ENCODE measurements at places on chromosomes 12 and 14.

DNA sequence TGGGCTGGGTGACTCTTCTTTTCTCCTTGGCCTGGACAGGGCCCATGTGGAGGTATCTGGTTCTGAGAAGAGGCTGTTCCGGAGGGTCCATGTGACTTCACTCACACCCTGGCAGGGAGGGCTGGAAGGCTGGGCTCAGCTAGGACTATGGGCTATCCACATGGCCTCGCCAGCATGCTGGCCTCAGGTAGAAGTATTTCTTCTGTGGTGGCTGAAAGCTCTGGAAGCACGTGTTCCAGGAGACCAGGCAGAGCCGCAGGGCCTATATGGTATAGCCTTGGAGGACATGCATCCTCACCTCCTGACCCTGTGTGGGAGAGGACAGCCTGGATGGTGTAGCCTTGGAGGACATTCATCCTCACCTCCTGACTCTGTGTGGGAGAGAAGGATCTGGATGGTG lies 38.2 kb upstream of the FZD10 start:
- DNase-seq = no peak

DNA sequence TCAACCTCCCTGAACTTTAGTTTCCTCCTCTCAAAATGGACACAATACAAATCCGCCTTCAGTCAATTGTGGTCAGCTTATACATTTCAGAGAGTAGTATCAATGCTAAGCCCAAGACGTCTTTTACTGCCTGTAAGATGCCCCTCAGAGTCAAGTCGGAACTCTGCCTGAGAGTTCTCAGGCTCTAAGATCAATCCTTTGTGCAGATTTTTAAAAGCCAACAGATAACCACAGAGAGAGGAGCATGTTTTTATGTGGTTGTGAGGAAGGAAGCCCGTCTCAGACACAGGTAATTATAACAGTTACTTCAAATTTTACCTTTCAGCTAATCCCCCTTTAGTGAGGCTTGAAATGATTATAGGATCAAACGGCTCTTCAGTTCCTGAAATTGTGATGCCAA lies 91.6 kb downstream of the HELB start:
- DNase-seq = no peak

GRCh38 chr12:58425481-58426392 lies 484.4 kb downstream of the ATP23 start:
- DNase-seq = peak; percentile 46

GRCh38 chr12:123118497-123118896 lies 32.4 kb downstream of the PITPNM2 start:
- DNase-seq = no peak

DNA sequence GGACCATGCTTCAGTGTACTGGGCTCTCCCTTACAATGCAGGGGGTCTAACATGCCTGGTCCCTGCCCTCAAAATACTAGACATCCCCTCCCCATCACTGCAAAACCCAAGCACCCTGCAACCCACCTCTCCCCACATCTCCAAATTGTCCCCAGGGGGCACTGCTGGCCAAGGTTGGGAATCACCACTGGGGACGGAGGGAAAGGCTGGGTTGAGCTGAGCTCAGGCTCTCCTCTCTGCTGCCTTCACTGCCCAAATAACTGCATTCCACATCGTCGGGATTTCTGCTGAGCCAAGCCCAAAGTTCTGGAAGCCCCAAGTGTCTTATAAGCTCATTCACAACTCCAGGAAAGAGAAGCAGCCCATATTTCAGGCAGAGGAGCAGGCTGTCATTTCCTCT lies 69.6 kb downstream of the NT5DC3 start:
- DNase-seq = peak; percentile 43

DNA sequence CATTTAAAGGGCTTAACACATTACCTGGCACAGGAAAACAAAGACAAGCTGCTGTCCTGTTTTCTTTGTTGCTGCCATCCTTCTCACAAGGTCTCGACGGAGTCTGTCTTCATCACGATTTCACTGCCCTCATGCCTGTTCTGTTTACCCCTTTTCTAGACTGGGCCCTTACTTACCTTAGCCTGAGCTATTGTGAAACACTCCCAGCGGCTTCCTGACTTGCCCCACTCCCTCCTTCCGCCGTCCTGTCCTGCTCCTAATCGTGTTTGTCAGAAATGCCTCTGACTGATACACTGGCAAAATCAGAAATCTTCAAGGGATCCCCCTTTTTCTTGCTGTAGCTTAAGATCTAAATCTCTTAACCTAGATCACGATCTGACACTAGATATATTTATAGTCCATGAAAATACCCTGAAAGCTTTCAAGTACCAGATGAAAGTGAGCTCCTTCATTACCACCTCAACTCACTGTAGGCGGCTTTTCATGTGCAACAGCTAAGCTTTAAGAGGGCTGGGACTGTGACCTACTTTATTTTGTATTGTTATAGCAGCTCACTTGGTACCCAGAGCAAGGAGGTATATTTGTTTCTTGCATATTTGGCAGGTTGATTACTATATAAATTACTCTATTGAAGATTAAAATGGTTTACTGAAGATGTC lies 32.1 kb downstream of the TECPR2 start:
- no peak for DNase-seq

- peak; percentile 20 for DNase-seq
Observed at GRCh38 chr12:75641031-75641780, 129.8 kb upstream of the KRR1 start.

DNA sequence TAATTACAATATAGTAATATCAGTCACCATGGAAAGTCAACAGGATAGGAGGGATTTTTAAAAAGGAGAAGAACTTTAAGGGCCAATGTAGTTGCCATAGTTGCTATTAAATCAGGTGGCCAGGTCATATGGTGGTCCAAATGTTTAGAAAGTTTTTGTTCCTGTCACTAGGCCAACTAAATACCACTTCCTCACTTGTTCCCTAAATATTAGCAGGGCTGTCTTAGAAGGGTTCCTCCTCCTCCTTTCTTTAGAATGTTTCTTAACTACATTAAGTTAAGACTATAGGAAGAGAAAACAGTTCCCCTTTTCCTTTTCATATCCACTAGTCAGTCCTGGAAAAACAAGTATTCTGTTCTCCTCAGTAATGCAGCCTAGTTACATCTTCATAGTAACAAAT lies 50.3 kb downstream of the MON2 start:
- DNase-seq = no peak

All from iPS-NIHi11 (cell line).